ENCODE measurements at places on chromosomes 4 and X.

- no peak for DNase-seq
Observed at GRCh38 chr4:141759796-141760425, 123.5 kb downstream of the IL15 start.

- DNase-seq = no peak
Observed at GRCh38 chrX:1537031-1537715, at the start of gene P2RY8. Gene P2RY8 (minus strand): TSS chrX:1537185. CDS start chrX:1466558, 70,627 bp downstream.

- no peak for DNase-seq
Observed at GRCh38 chr4:67401902-67402301, 143.4 kb downstream of the CENPC start.

DNA sequence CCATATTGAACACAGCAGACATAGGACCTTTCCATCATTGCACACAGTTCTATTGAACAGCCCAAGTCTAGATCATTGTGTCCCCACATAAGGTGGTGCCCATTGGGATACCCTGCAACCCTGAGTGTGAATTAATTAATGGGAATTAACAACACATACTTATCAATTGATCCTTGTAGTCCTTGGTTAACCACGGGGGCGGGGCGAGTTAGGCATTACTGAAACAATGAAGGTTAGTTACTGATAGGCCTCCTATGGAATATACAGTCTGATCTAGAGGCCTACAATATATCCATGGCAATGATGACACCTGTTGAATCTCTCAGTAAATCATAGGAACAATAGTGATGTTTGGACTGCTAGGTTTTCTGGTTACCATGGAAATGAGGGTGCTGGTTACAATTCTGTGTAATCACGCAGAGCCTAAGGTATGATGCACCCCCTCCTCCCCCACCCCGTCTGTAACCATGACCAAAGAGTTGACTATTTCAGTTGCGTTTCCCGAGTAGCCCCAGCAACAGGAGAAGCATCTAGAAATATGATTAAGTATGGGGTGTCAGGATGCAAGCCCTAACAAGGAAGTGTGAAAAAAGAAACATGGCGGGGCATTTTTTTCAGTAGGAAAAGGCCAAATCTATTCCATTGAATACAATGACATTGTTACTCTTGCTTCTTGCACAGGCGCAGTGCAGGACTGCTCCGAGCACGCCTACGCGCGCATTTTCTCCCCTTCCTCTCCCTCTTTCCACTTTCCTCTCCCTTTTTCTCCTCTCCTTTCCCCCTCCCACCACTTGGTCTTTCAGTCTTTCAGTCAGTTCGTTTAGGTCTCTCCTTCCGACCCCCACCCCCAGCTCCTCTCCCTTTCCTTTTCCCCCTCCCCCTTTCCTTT, 677 bp upstream of the NONO start:
- DNase-seq = no peak

GRCh38 chr4:162408309-162408708, 244.5 kb upstream of the FSTL5 start:
- DNase-seq = no peak

GRCh38 chr4:1255151-1255550, 6.2 kb upstream of the CTBP1 start:
- DNase-seq = no peak

DNA sequence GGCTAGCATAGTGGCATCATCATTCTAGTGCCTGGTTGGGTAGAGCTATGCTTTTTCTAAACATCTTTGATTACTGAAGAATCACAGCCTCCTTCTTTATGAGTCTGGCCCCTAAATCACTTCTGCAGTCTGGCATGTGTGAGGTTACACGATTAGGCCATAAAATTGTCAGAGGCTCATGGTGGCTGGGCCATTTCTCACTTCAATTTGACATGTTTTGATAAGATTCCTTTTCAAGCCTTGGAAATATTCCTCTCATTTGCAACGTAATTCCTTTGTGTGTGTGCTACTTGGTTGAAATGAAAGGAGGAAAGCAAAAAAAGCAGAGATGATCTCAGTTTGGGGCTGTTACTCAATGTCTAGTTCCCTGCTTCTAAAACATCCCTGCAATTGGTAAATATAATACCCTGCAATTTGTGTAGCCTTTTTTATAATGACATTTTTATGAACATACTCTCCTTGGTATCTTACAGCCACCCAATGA, 6.2 kb downstream of the CCKAR start:
- DNase-seq = no peak

DNA sequence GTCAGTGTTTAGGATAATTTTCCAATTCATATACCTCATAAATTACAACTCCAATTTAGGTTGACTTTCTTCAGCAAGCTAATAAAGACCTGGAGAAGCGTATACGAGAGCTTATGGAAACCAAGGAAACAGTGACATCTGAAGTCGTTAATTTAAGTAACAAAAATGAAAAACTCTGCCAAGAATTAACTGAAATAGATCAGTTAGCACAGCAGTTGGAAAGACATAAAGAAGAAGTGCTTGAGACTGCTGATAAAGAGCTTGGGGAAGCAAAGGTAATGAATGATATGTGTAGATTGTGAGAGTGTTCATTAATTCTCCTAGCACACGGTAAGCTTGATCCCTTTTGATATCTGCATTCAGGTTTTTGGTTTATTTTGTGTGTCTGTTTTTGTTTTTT, 16.8 kb downstream of the CEP135 start:
- no peak for DNase-seq

- no peak for DNase-seq
Observed at GRCh38 chrX:78327370-78328086, at the start of gene CYSLTR1. Gene CYSLTR1 (minus strand): TSS chrX:78327611. CDS start chrX:78273746, 53,865 bp downstream.

- peak; percentile 15 for DNase-seq
Observed at GRCh38 chrX:40101430-40101802, 3.7 kb upstream of the BCOR start.

GRCh38 chr4:148834804-148835631, 392.8 kb upstream of the NR3C2 start:
- no peak for DNase-seq

DNA sequence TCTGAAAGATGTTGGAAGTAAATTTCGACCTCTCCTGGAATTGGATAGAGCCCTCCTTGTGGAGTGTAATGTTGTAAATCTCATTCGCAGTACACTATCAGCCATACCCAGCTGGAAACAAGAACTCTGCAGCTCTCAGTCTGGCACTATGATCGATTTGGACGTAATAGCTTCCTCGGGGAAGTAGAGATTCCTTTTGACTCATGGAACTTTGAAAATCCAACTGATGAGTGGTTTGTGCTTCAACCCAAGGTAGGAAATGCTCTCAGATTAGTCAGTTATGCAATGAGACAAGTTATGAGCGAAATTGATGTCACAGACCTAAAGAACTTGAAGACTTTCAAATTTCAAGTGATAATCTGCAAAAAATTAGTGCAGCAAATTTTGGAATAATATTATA, 103.9 kb downstream of the SYTL5 start:
- DNase-seq = no peak

DNA sequence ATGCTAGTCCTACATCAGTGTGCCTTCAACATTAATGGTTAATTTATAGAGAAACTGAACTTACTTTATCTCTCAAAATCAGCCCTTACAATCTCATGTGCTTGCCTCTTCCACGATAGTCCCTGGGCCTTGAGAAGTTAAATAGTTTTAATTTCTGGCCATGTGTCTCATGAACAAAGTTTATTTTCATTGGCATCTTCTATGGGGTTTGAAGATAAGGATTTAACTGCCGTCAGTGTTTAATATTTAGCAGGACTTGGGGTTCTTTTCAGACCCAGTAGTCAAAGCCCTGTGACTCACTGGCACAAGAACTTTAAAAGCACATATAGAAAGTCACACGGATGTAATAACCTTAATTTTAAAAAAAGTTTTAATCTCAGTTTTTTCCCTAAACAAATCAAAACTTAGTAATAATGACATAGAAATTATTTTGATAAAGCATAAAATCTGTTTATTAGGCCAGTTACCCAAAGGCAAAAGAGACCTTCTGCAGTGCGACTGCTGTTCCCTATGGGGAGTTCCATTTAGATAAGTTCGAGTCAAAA, 10.1 kb upstream of the MPP1 start:
- no peak for DNase-seq

- no peak for DNase-seq
Observed at GRCh38 chr4:78032446-78032845, 24.7 kb upstream of the FRAS1 start.

GRCh38 chrX:12975991-12976558, 1.2 kb downstream of the TMSB4X start:
- DNase-seq = no peak

GRCh38 chr4:16250661-16251365, 24.5 kb upstream of the TAPT1 start:
- DNase-seq = no peak

DNA sequence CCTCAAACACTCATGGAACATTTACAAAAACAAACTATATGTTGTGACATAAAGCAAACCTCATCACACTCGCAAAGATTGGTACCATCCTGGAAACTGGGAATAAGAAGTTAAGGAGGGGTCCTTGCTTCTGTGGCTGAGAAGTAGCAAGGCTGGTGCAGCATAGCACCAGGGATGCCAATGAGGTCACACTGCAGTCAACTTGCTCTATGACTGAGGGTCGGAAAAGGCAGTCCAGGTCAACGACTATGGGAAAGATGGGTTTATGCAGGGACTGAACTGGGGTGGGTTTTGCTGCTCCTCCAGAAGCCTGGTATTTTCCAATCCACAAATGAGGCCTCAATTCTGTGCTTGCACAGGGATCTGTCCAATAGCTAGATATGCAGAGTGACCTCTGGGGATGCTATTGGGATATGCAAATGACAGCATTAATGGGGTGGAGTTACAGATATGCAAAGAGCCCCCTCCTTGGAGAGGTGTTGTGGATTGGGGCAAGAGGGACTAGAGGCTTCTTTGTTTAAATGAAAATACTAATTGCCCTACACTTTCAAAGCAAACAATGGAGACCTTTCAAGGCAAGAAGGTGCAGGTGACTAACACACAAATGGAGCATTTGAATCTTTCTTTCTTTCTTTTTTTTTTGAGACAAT, 7.2 kb upstream of the IL13RA1 start:
- no peak for DNase-seq

GRCh38 chr4:48772556-48772955, 7.5 kb downstream of the FRYL start:
- DNase-seq = no peak

GRCh38 chrX:38318196-38318595, 9.1 kb downstream of the RPGR start:
- no peak for DNase-seq

Measured in 8988T (cell line).